ENCODE measurements at places on chromosomes 12 and 14. TPM values are rescaled to one million over a fixed set of nuclear protein-coding genes. Genes with fewer than 3 reads are reported as not detected.

KITLG gene
- 11.1 TPM for total RNA-seq

DDX23 gene
- 87.9 TPM for total RNA-seq

KRT72 gene
- total RNA-seq, result not detected

CLEC9A gene
- not detected for total RNA-seq

ABCC9 gene
- total RNA-seq, result not detected

VWF gene
- 0.28 TPM for total RNA-seq

CFAP54 gene
- 1.6 TPM for total RNA-seq

BMAL2 gene
- 13.0 TPM for total RNA-seq

IL26 gene
- total RNA-seq, result not detected

NYNRIN gene
- 0.26 TPM for total RNA-seq

RHOJ gene
- total RNA-seq, result not detected

PA2G4 gene
- total RNA-seq, result 339 TPM

CAPS2 gene
- total RNA-seq, result 1.0 TPM

COX8C gene
- total RNA-seq, result not detected

AVPR1A gene
- 0.14 TPM for total RNA-seq

GPATCH2L gene
- total RNA-seq, result 13.5 TPM

OAS2 gene
- total RNA-seq, result 0.44 TPM

SYT10 gene
- not detected for total RNA-seq

NUAK1 gene
- total RNA-seq, result 8.5 TPM

GLIPR1L1 gene
- not detected for total RNA-seq

ZDHHC22 gene
- 0.20 TPM for total RNA-seq

RFX4 gene
- total RNA-seq, result not detected

AICDA gene
- 0.31 TPM for total RNA-seq

OR10A7 gene
- not detected for total RNA-seq

AMHR2 gene
- total RNA-seq, result 2.1 TPM

KRT6A gene
- 3.2 TPM for total RNA-seq

GPRC5D gene
- total RNA-seq, result not detected

FGF6 gene
- total RNA-seq, result not detected

HNRNPA1 gene
- total RNA-seq, result 3,025 TPM

GDF3 gene
- total RNA-seq, result not detected

BCL2L2 gene
- 15.2 TPM for total RNA-seq

FAM161B gene
- total RNA-seq, result 1.3 TPM

TUBA1C gene
- 1,674 TPM for total RNA-seq

GALNT6 gene
- 3.6 TPM for total RNA-seq

LMO3 gene
- not detected for total RNA-seq

KCNJ8 gene
- 0.18 TPM for total RNA-seq

RTRAF gene
- 347 TPM for total RNA-seq

TMEM30B gene
- 0.09 TPM for total RNA-seq

Data from A549 treated with ZK216348 at 1 μM for 4 hours (cell line).